Renal cortex interstitium (tissue), 15 donors: ENCODE measurements at places on chromosomes 1 and 21. TPM values are rescaled to one million over a fixed set of nuclear protein-coding genes. Genes with fewer than 3 reads are reported as not detected.

DNA sequence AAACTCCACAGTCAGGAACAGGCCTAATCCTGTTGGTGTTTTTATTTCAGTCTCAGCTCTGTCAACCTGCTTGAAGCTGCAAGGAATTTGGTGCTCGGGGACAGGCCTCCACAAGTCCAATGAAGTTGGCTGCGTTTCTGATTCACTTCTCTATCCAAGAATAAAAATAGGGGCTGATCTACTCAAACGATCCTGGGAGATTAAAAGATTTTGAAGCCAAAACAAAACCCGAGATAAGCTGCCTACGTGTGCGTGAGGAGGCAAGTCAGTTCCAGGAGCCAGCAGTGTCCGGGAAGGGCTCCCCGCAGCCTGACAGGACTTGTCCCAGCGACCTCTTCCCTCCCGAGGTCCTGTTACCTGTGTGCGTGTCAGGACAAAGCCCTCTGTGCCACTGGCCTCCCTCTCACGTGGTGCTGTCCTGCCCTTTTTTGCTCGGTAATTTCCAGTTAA lies 98.0 kb downstream of the ETS2 start:
- no peak for DNase-seq

GRCh38 chr1:93818570-93818959 lies 60.4 kb downstream of the DNTTIP2 start:
- no peak for DNase-seq

GRCh38 chr1:84995484-84996334 lies 1.2 kb downstream of the MCOLN2 start:
- no peak for DNase-seq

- DNase-seq: no peak
Measured at GRCh38 chr1:77421504-77422233, 139.8 kb downstream of the AK5 start.

GRCh38 chr1:201949491-201949890 lies 3.1 kb upstream of the LMOD1 start:
- no peak for DNase-seq

- no peak for DNase-seq
Measured at GRCh38 chr1:149917571-149918144, at the start of gene SV2A. SV2A (minus strand) TSS chr1:149917844; CDS start chr1:149913840, 4,004 bp downstream.

DNA sequence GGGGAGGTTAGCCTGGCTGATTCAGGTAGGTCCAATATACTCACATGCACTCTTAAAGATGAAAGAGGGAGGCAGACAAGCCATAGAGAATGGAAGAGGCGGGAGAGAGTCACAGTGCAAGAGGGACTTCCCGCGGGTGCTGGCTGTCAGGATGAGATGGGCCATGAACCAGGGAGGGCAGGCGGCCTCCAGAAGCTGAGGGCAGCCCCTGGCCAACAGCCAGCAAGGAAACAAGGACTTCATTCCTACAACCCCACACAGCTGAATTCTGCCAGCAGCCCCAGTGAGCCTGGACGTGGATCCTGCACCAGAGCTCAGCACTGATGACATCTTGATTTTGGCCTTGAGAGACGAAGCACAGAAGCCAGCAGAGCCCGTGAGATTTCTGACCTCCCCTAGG lies 15.1 kb upstream of the B3GALT5 start:
- no peak for DNase-seq

GRCh38 chr1:182927693-182928433 lies 25.1 kb downstream of the SHCBP1L start:
- no peak for DNase-seq

GRCh38 chr21:29403922-29404538 lies 105.3 kb downstream of the BACH1 start:
- DNase-seq: no peak

GRCh38 chr1:107252271-107252670 lies 111.4 kb downstream of the NTNG1 start:
- DNase-seq: no peak

- DNase-seq: peak; percentile 54
Measured at GRCh38 chr1:98661544-98662355, at the start of gene SNX7. SNX7 (plus strand) TSS chr1:98661721; CDS start chr1:98661732, 11 bp downstream.

- DNase-seq: no peak
Measured at GRCh38 chr1:240254778-240255291, 163.2 kb downstream of the FMN2 start.

GRCh38 chr1:1167398-1167821 lies 6.3 kb upstream of the TTLL10 start:
- no peak for DNase-seq

DNA sequence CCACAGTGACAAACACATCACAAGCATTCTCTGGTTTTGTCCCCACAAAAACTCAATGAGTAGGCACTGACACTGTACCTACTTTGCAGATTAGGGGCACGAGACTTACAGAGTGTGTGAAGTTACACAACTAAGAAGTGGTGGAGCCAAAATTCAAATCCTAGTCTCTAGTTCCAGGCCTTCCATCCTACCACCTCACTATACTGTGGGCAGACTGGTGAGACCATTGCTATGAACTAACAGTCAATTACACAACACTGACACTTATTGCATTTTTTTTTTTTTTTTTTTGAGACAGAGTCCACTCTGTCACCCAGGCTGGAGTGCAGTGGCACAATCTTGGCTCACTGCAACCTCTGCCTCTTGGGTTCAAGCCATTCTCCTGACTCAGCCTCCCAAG lies 71.4 kb downstream of the KCNN3 start:
- DNase-seq: no peak

DNA sequence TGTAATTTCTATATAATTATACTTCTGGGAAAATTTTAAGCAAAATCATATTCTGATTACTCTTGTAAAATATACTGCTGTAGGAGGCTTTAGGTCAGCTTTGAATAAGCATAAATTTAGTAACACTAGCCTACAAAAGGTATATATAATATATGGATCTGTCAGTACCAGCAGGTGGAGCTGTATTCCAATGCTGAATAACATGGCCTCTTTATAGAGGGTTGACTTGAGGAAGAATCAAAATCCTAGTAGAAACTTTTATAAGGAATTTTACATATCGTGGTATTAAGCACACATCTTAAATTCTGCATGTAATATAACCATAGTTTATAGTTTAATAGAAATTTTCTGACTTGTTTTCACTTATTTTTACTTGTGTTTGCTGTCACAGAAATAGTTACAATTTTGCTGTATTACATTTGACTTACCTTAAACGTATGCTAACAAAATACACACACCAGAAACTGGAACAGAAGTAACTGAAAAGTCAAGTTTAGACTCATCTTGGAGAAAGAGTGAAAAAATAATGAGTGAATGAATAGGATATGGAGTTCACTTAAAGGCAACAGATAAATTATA lies 79.3 kb downstream of the HMCN1 start:
- DNase-seq: peak; percentile 13

DNA sequence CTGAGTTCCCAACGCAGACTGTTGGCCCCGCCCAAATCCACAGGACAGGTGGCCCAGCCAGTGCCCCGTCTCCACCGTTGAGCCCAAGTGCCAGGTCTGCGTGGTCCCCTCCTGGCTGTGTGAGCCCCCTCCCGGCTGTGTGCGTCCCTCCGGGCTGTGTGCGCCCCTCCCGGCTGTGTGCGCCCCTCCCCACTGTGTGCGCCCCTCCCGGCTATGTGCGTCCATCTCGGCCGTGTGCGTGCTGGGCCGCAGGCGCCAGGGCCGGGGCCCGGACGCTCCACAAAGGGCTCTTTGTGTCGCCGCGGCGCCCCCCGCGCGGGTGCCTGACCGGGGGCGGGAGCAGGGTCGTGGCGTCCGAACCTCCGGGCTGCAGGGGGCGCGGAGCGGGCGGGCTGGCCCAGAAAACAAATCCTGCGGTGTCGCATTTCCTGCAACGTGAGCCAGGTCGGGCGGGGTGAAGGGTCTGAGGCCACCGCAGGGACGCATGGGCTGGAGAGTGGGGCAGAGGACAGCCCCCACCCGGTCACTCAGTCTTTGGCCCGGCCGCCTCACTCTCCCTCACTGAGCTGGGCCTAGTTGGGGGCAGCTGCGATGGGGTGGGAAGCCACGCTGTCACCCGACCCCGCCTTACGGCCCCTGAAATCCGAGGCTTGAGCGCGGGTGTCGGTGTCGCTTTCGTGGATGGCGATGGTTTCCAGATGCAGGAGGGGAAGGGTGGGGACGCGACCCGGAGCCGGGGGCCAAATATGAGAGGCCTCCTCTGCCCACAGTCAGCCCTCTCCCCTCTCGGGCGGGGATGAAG lies 18.8 kb downstream of the TNFRSF25 start:
- no peak for DNase-seq

GRCh38 chr1:116506132-116507004 lies 64.5 kb downstream of the CD58 start:
- no peak for DNase-seq

DNA sequence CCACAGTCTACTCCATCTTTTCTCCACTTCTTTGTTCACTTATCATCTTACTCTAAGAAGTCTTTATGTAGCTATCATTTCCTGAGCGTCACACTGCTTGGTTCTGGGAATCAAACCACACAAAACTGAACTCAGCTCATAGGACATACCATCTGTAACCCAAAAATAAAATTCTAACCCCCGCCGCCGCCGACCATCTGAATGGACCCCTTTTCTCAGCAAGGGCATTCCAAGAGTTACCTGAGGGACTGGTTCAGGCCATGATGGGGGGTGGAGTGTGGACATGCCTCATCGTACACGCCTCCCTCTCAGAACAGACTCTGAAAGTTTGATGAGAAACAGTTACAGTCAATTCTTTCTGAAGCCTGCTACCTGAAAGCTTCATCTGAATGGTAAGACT lies 12.6 kb upstream of the CHI3L2 start:
- DNase-seq: no peak

DNA sequence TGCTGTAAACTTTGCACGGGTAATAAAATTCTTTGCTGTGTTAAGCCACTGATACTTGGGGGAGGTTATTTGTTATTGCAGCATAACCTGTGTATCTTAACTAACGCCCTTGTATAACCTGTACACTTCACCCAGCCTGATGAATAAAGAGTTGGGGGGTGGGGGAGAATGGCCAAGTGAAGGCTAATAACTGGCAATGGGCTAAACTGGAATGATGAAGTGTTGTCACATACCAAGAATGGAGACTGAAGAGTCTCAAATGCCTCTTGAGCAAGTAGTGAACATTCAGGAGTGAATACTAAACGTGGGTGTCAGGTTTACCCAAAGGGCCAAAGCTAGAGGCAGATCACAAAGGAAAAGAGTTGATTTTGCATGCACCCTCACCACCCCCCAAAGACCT lies 169.4 kb downstream of the C1orf94 start:
- DNase-seq: no peak

GRCh38 chr21:44282370-44282769 lies 3.3 kb upstream of the AIRE start:
- DNase-seq: no peak

GRCh38 chr1:206075786-206076755 lies 23.1 kb downstream of the RHEX start:
- DNase-seq: no peak

DNA sequence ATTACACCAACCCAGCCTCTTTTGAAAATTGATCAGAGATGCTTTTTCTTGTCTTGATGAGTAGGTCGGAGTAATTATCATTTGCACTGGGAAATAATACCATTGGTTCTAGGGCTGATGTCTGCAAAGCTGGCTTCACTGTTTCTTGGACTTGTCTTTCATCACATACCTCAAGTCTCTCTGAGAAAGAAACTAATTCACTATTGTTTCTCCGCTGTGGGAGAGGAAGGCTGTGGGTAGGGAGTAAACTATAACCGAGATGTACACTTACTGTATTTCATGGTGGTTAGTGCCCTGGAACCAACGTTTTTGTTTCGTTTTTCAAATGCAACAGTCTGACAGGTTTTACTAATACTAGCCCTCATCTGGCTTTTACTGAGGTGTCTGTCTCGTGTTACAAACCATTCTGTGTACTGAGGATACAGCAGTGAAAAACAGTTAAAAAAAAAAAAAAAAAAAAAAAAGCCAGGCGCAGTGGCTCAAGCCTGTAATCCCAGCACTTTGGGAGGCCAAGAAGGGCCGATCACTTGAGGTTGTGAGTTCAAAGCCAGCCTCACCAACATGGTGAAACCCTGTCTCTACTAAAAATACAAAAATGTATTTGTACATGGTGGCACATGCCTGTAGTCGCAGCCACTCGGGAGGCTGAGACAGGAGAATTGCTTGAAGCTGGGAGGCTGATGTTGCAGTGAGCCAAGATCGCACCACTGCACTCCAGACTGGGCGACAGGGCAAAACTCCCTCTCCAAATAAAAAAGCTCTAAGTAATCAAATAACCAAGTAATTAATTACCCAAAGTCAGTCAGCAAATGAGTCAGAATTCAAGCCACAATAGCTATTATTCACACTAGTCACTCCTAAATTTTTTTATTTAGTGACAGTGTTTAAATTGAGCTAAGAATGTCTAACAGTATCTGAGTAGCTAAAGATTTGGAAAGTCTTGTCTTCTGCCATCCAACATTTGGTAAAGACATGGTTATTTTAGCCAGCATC lies 23.3 kb downstream of the TOMM20 start:
- DNase-seq: no peak

DNA sequence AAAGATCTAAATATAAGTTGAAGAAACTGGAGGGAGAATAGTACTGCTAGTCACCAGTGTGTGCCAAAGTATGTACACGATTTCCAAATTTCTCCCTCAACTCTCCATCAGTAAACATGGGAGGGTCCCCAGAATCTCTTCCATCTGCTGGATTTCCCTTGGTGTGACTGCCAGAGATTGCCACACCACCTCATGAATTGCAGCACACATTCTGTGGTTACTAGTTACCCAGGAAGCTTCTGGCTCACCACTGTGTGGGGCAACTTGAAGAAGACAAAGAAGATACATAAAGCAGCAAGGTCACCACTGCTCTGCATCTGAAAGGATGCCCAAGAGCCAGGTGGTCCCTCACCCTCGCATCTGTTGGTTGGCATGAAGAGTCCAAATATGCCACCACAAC lies 191.7 kb upstream of the ESRRG start:
- no peak for DNase-seq

- no peak for DNase-seq
Measured at GRCh38 chr1:161095230-161095629, 2.9 kb upstream of the KLHDC9 start.

DNA sequence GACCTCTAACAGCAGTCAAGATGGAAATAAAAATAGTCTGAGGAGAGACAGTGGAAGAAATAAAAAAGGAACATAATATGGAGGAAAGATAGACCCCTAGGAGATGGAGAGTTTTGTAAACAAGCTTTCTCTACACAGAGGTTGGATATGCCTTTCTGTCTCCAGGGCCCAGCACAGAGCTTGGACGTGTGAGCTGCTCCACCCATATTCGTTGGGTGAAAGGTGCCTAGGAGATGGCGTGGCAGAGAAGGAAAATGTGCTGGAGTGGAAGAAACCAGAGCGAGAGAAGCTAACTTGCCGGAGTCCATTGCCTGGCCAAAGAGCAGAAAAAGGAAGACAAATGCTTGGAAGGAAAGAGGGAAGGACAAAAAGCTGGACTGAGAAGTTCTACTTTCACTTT lies 78.3 kb upstream of the LMO4 start:
- no peak for DNase-seq

Gene HFM1
- polyA plus RNA-seq: 5.0 TPM

Gene DNAI4
- polyA plus RNA-seq: 14.2 TPM

Gene KCNE2
- 1.7 TPM for polyA plus RNA-seq

Gene VANGL1
- polyA plus RNA-seq: 14.5 TPM

Gene FAM167B
- polyA plus RNA-seq: 6.5 TPM

Gene S100A1
- polyA plus RNA-seq: 23.3 TPM

Gene FCGR2B
- 0.38 TPM for polyA plus RNA-seq

Gene TRIM46
- polyA plus RNA-seq: 5.7 TPM

Gene ECE1
- 43.4 TPM for polyA plus RNA-seq

Gene GRHL3
- 3.3 TPM for polyA plus RNA-seq

Gene PEX19
- 88.5 TPM for polyA plus RNA-seq

Gene MAP3K21
- 21.8 TPM for polyA plus RNA-seq

Gene FOXO6
- 2.4 TPM for polyA plus RNA-seq

Gene NPHS2
- polyA plus RNA-seq: 329 TPM

Gene IL19
- 0.65 TPM for polyA plus RNA-seq

Gene SH3BP5L
- polyA plus RNA-seq: 31.4 TPM
